Mesendoderm (in vitro differentiated cells): ENCODE measurements at places on chromosomes 13 and 19.
A peak's percentile ranks its signal among the peaks of the same experiment; 100 is the strongest.

DNA sequence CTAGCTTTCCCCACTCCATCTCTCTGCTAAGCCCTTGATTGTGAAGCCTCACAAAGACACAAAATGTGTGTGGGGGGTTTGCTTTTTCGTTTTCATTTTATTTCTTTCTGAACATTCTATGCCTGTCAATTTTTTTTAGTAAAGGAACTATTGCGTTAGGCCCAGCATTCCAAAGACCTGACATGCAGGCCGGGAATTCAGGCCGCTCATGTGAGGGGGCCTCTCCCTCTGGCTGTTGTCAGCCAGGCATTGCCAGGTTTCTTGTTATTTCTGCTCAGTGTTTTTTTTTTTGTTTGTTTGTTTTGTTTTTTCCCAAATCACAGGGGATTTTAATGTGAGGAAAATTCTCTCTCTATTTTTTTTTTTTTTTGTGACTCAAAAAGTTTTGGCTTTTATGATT is 10.3 kb upstream of the MEDAG start:
- DNase-seq: peak; percentile 83

GRCh38 chr13:41693434-41693833 is 236.1 kb downstream of the RGCC start:
- DNase-seq: no peak

DNA sequence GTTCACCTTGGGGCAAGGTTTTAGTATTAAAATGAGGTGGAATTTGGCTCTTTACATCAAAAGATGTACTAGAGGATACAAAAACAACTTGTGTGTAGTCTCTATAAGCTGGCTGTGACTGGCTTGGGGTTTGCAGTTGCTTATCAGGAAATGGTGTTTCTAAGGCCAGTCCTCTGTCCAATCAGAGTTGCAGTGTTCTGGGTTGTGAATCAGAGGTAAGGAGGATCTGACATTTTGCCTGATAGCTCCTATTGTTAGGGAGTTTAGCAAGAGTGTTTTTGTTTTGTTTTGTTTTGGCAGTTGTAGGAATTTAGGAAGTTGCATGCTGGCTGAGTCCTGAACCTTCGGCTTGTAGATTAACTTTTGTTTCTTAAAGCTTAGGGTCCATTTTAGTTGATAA is 20.1 kb upstream of the ESD start:
- peak; percentile 37 for DNase-seq

DNA sequence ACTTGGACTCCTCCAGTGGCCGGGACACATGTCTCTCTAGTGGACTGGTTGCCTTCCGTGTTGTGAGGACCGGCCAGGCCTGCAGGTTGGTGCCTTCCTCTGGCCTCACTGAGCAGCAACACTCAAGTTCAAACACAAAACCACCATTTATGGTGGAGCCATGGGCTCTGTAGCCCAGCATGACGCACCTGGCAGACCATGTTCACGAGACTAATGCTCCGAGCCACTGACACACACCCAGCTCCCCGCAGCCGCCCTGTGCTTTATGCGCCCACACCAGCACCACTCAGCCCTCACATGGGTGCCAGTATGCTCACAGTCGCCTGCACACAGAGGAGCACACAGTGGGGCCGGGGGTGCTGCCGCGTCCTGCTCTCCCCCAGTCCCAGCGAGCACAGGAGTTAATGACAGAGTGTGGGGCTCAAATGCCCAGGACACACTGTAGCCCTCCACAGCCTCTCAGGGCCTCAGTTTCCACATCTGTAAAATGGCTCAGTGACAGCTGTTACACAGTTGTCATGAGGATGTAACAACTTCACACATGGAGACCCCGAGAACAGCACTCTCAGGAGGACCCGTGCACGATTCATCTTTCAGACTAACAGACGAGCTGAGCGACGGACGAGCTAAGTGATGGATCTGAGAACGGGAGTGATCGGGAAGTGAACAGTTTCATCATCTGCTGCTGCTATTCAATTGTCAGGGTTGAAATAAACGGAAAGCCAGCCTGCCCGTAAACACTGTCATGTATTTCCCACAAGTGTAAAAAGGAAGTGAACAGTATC is 7.8 kb downstream of the GAS6 start:
- DNase-seq: no peak
